Fibroblast of skin of left biceps (primary cell): ENCODE measurements at places on chromosomes 3 and 15.
A peak's percentile ranks its signal among the peaks of the same experiment; 100 is the strongest.

GRCh38 chr3:196219194-196219969 lies 3.0 kb downstream of the SLC51A start:
- peak; percentile 42 for DNase-seq

DNA sequence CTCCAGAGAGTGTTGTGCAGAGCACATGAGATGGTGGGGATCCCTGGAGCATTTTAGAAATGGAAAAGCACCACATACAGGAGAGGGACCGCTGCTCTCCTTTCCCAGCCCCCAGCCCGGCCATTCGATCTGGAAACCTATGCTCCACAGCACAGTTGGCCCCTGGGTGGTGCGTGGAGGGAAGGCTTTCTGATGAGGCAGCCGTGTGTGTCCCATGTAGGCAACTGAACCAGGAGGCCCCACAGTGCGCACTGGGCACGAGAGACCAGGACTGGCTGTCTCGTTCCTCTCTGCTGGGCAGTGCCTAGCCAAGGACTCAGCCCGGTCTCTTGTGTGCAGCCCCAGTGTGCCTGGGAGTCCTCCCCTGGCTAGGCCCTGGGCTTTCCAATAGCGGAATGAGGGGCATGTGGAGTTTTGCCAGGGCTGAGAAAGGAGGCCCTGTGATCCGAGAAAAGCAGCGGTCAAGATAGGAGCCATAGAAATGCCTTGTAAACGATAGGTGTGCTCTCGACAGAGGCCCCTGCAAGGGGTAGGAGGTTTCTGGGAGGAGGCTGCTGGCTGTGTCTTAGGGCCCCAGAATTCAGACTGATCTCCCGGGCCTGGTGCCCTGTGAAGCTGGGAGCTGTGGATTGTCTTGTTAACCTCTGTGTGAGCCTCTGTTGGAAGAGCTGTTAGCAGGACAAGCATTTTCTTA lies 39.0 kb downstream of the CHDH start:
- no peak for DNase-seq

- no peak for DNase-seq
Measured at GRCh38 chr3:172678068-172678467, 32.8 kb downstream of the NCEH1 start.

GRCh38 chr15:41904541-41905005 lies 10.7 kb upstream of the SPTBN5 start:
- DNase-seq, result no peak

DNA sequence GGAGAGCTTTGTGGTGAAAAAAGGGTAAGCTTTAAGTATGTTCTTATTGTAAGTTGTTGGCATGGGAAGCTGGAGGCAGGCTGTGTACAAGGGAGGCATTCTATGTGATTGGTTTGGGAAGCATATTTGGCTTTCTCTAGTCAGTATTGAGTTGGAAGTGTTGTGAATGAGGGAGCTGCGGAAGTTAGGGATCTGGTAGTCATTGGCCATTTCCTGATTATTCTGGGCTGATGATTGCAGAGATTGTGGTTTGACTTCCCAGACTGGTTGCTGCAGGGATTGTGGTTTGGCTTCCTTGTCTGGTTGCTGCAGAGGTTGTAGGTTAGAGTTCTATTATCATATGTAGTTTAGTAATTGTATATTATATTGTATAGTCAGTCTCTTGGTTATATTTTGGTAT lies 21.0 kb downstream of the STXBP5L start:
- no peak for DNase-seq

DNA sequence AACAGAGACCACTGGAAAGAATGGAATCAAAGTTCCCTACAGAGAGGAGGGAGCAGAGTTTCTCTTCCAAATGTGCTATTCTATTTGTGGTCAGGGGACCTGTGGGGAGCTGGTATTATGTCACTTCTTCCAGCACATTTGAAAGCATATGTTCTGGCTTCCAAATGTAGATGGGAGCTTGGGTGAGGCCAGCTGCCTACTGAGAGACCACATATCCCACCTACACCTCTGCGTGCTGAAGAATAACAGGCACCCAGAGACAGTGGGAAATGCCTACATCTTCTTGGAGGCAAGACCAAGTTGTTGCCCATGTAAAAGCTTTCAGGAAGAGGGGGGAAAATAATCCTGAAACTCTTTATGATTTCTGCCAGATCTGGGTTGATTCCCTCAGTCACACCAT lies 286.8 kb upstream of the UMPS start:
- no peak for DNase-seq

GRCh38 chr3:188067932-188068331 lies 86.0 kb upstream of the LPP start:
- DNase-seq, result no peak

DNA sequence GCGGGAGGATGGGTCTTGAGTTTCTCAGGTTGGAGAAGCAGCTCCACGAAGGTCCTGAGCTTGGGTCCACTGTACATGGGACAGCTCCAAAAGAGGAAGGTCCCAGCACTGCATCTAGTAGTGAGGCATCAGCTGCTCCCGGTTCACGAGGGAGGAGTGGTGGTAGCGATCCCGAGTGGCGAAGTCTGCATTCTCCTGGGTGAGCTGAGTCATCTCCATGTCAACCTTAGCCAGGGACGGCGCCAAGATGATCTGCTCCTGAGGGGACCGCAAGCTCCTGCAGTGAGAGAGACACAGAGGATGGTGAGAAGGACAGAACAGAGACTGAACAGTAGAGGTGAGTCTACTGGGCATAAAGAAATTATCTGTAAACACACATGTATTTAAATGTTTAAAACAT lies 28.0 kb upstream of the HEG1 start:
- DNase-seq, result no peak

DNA sequence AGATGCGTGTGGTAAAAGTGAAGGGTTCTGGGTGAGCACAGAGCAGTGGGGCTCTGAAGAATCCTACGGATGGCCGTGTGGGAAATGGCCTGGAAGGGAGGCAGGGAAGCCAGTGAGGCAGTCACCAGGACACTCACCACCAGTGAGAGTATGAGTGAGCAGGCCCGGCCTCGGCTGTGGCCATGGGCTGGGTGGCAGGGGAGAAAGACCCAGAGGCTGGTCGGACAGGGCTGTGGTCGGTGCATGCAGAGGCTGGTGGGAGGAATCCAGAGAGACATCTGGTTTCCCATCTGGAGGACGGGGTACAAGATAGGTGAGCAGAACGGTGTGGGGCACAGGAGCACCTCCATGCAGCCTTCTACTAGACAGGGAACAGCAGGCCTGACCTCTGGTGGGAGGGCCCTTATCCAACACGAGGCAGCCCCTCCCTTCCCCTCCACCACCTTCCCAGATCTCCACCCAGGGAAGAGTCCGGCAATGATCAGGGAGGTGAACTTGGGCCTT lies 10.1 kb downstream of the PCSK6 start:
- DNase-seq, result no peak

GRCh38 chr15:60681353-60681752 lies 202.4 kb upstream of the ICE2 start:
- no peak for DNase-seq

DNA sequence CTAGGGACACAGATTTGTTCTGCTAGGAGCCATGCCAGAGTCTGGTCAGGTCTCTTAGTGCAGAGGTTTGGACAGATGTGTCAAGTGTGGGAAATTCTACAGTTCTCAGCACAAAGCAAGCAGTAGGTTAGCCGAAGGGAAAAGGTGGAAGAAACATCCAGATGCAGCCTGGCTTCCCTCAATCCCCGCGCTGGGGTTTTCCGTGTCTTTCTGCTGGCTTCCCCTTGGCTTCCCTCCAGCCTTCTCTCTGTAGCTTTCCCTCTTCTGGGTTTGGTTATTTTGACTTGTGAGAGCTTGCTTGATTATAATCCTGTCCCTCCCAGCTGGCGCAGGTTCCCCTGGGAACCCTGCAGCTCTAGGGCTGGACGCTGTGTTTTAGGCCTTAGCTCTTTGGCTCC lies 4.1 kb downstream of the TF start:
- DNase-seq, result no peak

GRCh38 chr3:160707187-160707794 lies 30.3 kb downstream of the ARL14 start:
- DNase-seq, result no peak

GRCh38 chr3:100173961-100174360 lies 59.7 kb upstream of the FILIP1L start:
- no peak for DNase-seq

- DNase-seq, result no peak
Measured at GRCh38 chr3:105564546-105565288, 198.0 kb downstream of the ALCAM start.

GRCh38 chr3:1200371-1200770 lies 107.5 kb downstream of the CNTN6 start:
- DNase-seq, result no peak
